ENCODE measurements at places on chromosomes 4 and X.

DNA sequence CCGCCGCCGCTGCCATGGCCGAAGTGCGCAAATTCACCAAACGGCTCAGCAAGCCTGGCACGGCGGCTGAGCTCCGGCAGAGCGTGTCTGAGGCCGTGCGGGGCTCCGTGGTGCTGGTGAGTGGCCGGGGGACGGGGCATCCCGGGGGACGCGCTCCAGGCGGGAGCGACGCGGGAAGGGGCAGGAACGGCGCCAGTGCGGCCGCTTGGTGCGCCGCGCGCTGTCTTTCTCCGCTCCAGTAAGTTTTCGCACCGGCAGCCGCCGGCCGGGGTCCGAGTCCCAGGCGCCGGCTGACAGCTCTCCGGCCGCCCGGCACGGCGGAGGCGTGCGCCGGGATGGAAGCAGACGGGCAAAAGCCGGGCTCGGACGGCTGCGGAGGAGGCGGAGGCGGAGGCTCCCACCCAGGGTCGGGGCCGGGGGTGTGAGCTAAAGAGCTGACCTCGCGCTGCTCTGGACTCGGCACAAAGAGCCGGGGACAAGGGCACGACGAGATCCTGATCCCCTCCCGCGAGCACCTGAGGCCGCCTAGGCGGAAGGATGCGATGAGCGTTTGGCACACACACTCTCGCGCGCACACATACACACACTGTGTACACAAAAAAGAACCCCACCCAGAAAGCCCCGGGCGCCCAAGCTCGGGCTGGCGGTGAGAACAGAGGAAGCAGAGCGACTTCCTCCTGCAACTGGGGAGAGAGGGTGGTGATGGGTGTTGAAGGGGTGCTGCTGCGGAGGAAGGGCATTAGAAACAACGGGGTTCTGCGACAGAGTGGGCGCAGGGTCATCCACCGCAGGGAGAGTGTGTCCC lies 545 bp downstream of the DOCK11 start:
- DNase-seq = no peak

GRCh38 chr4:98482847-98483806 lies 175.3 kb downstream of the TSPAN5 start:
- DNase-seq = no peak

DNA sequence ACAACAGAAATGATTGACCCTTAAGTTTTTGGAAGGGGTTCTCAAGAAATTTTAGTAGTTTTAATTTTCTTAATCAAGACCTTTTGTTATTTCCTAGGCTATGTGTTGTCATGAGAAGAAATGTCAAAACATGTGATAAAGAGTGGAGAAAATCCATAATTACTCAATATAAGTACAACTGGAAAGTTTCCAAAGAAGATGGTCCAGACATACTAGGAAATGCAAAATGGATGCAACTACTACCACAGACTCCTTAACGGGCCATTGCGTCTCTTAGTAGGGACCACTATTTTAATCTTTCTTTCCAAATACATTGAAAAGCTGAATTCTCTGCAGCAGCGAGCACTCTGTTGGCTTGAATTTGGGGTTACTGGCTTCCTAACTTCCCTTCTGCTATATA lies 148.8 kb downstream of the NWD2 start:
- no peak for DNase-seq

GRCh38 chr4:81757691-81758090 lies 286.0 kb upstream of the RASGEF1B start:
- DNase-seq = no peak

DNA sequence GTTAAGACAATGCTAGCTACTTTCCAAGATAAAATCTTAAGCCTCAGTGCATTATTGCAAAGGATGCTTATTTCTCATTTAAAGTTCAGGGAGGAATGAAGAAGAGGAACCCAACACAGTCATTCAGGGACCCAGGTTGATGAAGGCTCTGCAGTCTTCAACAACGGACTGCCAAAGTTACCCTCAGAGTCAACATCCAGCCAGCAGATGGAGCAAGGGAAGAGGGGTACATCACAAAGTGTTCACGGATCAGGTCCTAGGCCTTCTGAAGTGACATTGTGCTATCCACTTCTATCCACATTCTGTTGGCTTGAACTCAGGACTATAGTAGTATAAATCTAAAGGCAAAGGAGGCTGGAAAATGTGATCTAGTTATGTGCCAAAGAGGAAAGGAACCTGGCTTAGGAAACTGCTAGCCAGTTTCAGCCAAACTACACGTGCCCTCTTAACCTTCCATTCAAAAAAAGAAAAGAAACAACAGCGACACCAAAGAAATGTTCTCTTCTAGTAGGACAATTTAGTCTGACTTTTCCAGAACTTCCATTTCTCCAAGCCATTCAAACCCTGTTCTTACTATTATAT lies 28.8 kb downstream of the NKX6-1 start:
- DNase-seq = no peak

GRCh38 chrX:47164420-47164819 lies 19.4 kb downstream of the RBM10 start:
- no peak for DNase-seq

Data from NCI-H524 treated with DMSO at 0.1 percent for 48 hours (cell line).